ENCODE measurements at places on chromosomes 13 and 19. TPM values are rescaled to one million over a fixed set of nuclear protein-coding genes. Genes with fewer than 3 reads are reported as not detected.

The PNMA8C gene
- total RNA-seq: 0.09 TPM

The PABPC3 gene
- 0.22 TPM for total RNA-seq

The CYP4F8 gene
- not detected for total RNA-seq

The ZNF345 gene
- 8.5 TPM for total RNA-seq

The DENND1C gene
- total RNA-seq: 8.2 TPM

The HOMER3 gene
- 34.3 TPM for total RNA-seq

DNA sequence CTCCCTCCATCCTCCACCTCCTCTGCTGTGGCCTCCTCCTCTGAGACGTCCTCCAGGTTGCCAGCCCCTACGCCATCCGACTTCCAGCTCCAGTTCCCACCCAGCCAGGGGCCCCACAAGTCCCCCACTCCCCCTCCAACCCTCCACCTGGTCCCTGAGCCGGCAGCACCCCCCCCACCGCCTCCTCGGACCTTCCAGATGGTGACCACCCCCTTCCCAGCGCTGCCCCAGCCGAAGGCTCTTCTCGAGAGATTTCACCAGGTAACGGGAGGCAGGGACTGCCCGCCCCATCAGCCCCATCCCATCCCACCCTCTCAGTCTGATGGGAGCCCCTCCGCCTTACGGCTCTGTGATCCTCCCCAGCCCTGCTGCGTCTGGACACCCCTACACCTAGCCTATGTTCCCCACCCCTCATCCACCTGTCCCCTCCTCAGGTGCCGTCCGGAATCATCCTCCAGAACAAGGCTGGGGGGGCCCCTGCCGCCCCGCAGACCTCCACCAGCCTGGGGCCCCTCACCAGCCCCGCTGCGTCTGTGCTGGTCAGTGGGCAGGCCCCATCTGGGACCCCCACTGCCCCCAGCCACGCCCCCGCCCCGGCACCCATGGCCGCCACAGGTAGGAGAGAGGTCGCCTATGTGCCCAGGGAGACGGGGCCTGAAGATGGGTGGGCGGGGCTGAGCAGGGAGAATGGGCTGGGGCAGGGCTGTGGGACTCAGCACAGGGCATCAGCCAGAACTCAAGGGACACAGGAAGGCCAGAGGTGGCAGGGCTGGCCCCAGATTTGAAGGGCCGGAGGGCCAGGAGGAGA is 18.6 kb upstream of the EHD2 start:
- no peak overlapping the region for H3K27ac ChIP-seq
- no peak overlapping the region for H3K4me3 ChIP-seq
- DNase-seq: no peak
- H3K4me1 ChIP-seq: no peaks in the 10 kb centered on the region

GRCh38 chr19:42108527-42109389 is 23.5 kb downstream of the POU2F2 start:
- peak; percentile 84 for DNase-seq
- H3K4me3 ChIP-seq: no peak overlapping the region
- H3K4me1 ChIP-seq: no peaks in the 10 kb centered on the region
- no peak overlapping the region for H3K27ac ChIP-seq
- H3K27me3 ChIP-seq: no peaks in the 10 kb centered on the region
- H3K36me3 ChIP-seq: no peaks in the 10 kb centered on the region

DNA sequence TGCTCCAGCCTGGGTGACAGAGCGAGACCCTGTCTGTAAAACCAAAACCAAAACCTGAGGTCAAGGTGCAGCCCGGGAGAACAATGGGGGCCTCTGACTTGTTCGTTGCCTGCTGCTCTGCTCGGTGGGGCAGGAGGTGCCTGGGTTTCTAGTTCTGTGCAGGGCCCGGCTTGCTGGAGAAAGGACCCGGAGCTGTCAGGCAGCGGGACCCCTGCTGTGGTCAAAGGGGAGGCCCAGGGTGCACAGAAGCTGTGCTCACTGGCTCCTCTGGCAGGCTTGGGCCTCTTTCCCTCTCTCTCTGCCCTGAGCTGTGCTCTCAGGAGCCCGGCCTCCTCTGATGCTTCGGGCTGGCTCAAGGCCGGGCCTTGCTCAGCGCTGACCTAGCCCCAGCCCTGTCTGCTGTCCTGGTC is 3.5 kb downstream of the LRP3 start:
- H3K36me3 ChIP-seq: no peaks in the 10 kb centered on the region
- DNase-seq: no peak
- no peaks in the 10 kb centered on the region for H3K4me1 ChIP-seq
- no peaks in the 10 kb centered on the region for H3K27me3 ChIP-seq
- no peak overlapping the region for H3K27ac ChIP-seq

DNA sequence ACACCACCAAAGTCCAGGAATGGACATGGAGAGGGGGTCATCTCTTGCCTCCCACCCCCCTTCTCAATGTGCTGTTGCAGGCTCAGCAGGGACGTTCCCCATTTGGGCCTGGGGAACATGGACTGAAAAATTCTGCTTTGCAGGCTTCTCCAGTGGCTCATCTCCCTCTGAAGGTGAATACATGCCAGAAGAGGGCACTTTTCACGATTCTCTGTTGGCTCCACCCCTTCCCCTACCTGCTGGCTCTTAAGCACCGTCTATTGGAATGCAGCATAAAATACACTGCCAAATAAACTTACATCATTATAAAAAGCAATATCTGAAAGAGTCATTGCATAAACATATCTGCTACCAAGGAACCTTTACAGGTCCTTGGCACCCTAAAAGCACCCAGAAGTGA is 35.7 kb downstream of the NHLRC3 start:
- H3K4me3 ChIP-seq: no peak overlapping the region
- no peaks in the 10 kb centered on the region for H3K27me3 ChIP-seq
- no peak overlapping the region for H3K27ac ChIP-seq
- H3K36me3 ChIP-seq: no peaks in the 10 kb centered on the region
- H3K4me1 ChIP-seq: no peaks in the 10 kb centered on the region

DNA sequence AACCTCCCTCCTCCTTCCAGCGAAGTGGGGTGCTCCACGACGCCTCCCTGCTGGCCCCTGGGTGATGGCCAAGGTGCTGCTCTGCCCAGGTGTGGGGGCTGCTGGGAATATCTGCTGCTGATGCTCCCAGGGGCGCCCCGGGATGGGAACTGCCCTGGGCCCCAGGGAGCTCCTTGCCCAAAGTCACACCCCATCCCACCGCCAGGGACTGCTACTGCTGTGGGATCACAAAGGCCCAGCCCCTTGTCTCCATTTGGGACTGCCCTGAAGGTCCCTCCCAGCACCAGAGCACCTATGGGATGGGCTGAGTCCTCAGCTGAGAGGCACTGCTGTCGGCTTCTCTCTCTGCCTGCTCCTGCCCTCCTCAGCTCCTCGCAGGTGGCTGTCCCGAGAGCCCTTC is 19.0 kb downstream of the CHST8 start:
- H3K27me3 ChIP-seq: no peaks in the 10 kb centered on the region
- no peak for DNase-seq
- no peak overlapping the region for H3K27ac ChIP-seq

DNA sequence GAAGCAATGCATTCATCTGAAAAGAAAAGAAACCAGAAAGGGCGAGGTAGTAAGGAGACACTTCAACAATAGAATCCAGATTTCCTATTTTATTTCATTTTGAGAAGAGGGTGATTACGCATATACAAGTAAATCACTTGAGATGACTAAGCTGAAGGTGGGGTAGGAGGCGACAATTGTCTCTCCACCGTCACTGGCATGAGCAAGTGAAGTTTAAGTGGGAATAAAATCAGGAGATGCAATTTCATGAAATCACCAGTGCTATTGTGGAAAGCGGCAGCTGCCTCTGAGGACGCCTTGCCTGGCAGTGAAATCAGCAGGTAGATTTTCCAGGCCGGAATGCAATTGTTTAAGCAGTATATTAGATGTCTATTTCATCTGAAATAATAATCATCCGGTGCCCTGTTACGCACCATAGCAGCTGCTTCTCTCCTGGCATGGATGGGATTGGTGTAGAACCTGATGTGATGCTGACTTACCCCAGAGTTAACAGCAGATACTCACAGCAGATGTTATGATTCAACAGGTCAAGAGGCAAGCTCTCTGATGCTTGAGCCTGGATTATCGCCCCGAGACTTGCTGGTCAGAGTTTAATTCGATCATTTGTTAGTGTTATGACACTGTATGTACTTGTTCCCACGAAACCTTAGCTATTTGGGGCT is 64.3 kb downstream of the RASL11A start:
- H3K27me3 ChIP-seq: no peaks in the 10 kb centered on the region
- DNase-seq: no peak
- no peak overlapping the region for H3K4me3 ChIP-seq
- H3K36me3 ChIP-seq: no peaks in the 10 kb centered on the region
- no peaks in the 10 kb centered on the region for H3K4me1 ChIP-seq

GRCh38 chr19:49997709-49998108 is 27.5 kb downstream of the VRK3 start:
- peak; percentile 22 for DNase-seq
- no peak overlapping the region for H3K4me3 ChIP-seq
- no peaks in the 10 kb centered on the region for H3K27me3 ChIP-seq
- H3K4me1 ChIP-seq: no peaks in the 10 kb centered on the region
- H3K27ac ChIP-seq: no peak overlapping the region

DNA sequence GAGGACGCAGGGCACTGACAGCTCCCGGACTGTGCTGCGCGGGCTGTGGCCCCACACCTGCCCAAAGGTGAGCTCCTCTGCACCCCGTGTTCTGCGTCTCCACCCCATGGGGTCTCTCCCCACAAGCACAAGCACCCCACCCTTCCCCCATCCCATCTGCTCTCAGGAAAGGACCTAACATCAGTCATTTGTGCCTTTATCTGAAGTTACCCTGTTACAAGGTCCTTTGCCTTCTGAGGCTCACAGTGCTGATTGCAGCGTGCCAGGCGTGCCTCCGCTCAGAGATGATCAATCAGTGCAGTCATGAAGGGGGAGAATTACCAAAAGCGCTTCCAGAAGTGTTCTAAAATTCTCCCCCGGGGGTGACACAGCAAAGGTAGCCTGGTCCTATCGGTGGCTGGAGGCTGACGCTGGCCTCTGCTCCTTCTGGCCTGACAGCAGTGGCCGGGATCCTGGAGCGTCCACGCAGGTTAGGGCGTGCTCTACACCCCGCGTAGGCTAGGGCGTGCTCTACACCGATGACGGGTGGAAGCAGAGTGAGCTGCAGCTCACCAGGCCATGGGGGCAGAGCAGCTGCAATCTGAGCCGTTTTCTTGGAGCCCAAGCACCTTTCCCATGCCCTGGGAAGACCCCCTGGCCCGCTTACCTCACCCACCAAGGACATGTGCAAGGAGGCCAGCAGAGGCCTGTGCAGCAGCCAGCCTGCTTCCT is 84.7 kb upstream of the TM9SF2 start:
- no peaks in the 10 kb centered on the region for H3K36me3 ChIP-seq
- no peak for DNase-seq
- no peaks in the 10 kb centered on the region for H3K27me3 ChIP-seq
- no peak overlapping the region for H3K27ac ChIP-seq

DNA sequence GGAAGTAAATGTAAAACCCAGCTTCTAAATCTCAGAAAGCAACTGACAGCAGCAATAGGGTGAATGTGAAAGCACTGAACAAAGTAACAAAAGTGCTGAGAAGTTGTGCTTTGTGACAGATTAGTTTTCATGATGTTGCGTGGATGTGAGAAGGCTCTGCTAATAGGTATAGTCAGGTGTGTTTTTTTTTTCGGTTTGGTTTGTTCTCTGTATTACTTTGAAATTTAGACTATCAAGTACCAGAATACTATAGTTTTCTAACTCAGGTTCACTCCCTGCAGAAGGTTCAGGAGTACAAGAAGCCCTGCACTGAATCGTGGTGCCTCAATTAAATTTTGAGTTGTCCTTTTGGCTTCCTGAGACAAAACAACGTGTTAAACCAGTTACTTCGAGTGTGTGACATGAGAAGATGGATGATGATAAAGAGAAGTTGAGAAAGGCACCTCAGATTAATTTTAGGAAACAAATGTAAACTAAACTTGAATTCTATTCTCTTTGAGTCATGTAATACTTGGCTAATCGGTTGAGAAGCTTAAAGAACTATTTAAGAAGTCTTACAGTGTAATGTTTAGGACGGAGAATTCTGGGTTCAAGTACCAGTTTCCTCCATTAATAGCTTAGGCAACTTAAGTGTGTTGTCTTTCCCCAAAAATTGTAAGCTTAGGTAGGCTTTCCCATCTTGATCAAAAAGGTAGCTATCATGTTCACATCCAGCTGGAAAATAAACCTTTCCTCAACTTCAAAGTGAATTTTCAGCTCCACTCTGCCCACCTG is 10.3 kb downstream of the MIR17HG start:
- no peak overlapping the region for H3K4me3 ChIP-seq
- H3K27me3 ChIP-seq: no peaks in the 10 kb centered on the region
- DNase-seq: no peak
- H3K27ac ChIP-seq: no peak overlapping the region

- no peaks in the 10 kb centered on the region for H3K27me3 ChIP-seq
- peaks cover 18% of the 10 kb centered on the region for H3K36me3 ChIP-seq
- no peak for DNase-seq
- no peaks in the 10 kb centered on the region for H3K4me1 ChIP-seq
- H3K4me3 ChIP-seq: no peak overlapping the region
Observed at GRCh38 chr13:49550942-49551644, 34.3 kb downstream of the RCBTB1 start.

- peak overlapping the region; percentile 28 for H3K4me3 ChIP-seq
- H3K27ac ChIP-seq: peak overlapping the region; percentile 56
- H3K36me3 ChIP-seq: no peaks in the 10 kb centered on the region
Observed at GRCh38 chr19:46863818-46864629, 3.2 kb downstream of the ARHGAP35 start.

GRCh38 chr13:27663947-27664346 is 42.3 kb downstream of the POLR1D start:
- no peaks in the 10 kb centered on the region for H3K27me3 ChIP-seq
- no peak for DNase-seq
- no peaks in the 10 kb centered on the region for H3K36me3 ChIP-seq
- peaks cover 38% of the 10 kb centered on the region for H3K4me1 ChIP-seq

GRCh38 chr19:45638930-45639729 is at the start of gene EML2:
TSS of gene EML2 (minus strand) at chr19:45639397. CDS start at chr19:45639376, 21 bp downstream.
- H3K27me3 ChIP-seq: peaks cover 3% of the 10 kb centered on the region
- H3K4me1 ChIP-seq: no peaks in the 10 kb centered on the region
- H3K36me3 ChIP-seq: no peaks in the 10 kb centered on the region

DNA sequence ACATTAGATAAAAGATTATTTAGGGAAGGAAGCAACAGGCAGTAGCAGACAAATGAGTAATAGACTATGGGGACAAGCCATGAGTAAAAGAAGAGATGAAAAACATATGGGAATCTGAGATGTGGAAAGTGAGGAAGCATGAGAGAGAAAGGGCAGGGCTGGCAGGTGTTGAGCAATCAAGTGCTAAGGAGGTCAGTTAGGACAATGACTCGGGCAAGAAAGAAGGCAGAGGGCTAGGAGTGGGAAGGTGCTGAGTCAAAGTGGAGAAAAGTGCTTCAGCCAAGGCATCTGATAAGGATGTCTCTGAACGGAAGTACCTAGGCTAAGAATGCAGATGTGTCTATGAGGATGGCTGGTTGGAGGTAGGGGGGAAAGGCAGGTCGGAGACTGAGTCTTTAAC is 291.9 kb upstream of the HTR2A start:
- H3K4me3 ChIP-seq: no peak overlapping the region
- H3K4me1 ChIP-seq: no peaks in the 10 kb centered on the region
- DNase-seq: no peak
- H3K36me3 ChIP-seq: no peaks in the 10 kb centered on the region
- no peak overlapping the region for H3K27ac ChIP-seq

- peaks cover under 1% of the 10 kb centered on the region for H3K4me1 ChIP-seq
- no peak for DNase-seq
Observed at GRCh38 chr13:40433577-40433976, 232.9 kb downstream of the FOXO1 start.
